SK-N-SH (cell line): ENCODE measurements at places on chromosomes 1 and 21. TPM values are rescaled to one million over a fixed set of nuclear protein-coding genes. Genes with fewer than 3 reads are reported as not detected.

GRCh38 chr1:247367786-247368422 is 36.2 kb upstream of the ZNF496 start:
- no peak for DNase-seq

DNA sequence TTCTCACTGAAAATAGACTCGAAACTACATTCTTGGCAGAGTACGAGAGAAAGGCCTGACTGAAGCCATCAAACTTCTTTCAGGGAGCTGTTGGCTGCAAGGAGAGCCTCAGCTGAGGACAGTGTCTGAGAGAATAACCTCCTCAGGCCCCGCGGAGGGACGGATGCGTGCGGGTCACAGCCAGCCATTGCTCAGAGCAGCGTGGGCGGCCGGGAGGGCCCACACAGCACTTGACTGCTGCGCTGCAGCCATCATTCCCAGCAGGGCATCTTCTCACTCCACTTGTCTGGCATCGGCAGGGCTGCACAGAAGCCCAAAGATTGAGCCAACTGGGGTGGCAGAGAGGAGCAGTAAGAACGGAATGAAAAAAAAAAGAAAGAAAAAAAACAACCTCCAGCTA is 113.5 kb downstream of the XCL2 start:
- no peak for DNase-seq

GRCh38 chr21:40707656-40708244 is 139.2 kb downstream of the DSCAM start:
- no peak for DNase-seq

- no peak for DNase-seq
Observed at GRCh38 chr1:180934563-180934962, 21.9 kb downstream of the KIAA1614 start.

GRCh38 chr1:31689854-31690253 is 14.0 kb downstream of the COL16A1 start:
- no peak for DNase-seq

- no peak for DNase-seq
Observed at GRCh38 chr1:215471463-215471862, 95.6 kb upstream of the KCTD3 start.

DNA sequence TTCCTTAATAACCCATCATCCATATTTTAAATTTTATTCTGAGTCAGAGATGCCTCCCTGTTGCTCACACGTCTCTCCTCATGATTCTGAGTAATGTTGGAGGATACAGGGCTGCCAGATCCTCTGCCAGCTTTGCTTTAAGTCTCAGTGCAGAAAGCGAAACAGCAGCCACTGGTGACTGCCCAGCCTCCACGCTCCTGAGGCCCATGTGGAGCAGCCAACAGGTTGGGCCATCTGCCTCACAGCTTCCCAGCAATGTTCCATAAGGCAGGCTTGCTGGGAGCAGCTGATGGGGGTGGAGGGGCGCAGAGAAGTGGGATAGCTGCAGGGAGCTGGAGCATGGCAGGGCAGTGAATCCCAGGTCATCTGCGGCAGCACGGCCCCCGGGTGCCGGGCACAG is 104.2 kb downstream of the IGSF21 start:
- peak; percentile 32 for DNase-seq

DNA sequence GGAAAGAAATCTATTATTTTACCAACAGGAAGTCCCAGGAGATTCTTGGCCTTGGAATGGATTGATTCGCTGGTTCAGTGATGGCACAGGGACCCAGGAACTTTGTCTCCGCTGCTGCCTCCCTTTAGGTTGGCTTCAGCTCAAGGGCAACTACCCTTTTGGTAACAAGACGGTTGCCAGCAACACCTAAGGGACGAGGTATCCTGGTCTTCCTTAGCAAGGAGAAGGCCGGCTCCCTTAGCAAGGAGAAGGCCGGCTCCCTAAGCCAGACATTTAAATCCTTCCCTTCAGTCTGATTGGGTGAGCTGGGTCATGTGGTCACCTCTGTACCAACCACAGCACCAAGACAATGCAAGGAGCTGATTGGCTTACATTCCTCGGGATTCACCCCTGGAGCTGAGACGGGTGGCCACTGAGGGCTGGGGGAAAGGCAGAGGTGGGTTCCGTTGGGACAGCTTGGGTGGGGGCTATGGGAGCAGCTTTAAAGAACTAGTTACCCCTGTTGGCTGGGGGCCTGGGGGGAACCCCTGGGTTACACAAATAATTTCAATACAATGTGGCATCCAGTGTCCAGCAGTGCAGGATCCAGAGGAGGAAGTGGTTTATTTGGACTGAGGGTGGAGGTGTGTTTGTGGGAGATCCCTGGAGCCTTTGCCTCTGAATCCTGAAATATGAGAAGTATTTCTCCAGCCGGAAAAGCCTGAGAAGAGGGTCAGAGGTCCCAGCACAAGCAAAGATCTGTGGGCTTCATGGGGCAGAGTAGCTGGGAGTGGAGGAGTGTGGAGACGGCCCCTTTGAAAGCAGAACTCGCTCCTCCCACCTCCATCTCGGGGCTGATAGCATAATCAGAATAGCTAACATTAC is 20.7 kb upstream of the CLIC4 start:
- no peak for DNase-seq

GRCh38 chr1:150106341-150106740 is 38.8 kb downstream of the VPS45 start:
- DNase-seq = no peak

Gene ILF2
- polyA plus RNA-seq = 189 and 236 TPM in 2 replicates

Gene XCL2
- not detected in 2 replicates for polyA plus RNA-seq

Gene DNAI4
- 1.3 and 1.9 TPM in 2 replicates for polyA plus RNA-seq

Gene ITLN1
- polyA plus RNA-seq = not detected in 2 replicates
